ENCODE measurements at places on chromosomes 7 and 10.

- DNase-seq, result no peak
Observed at GRCh38 chr7:44491229-44491628, 771 bp upstream of the NUDCD3 start.

- no peak for DNase-seq
Observed at GRCh38 chr7:137977173-137977572, 24.7 kb downstream of the CREB3L2 start.

- no peak for DNase-seq
Observed at GRCh38 chr7:157248659-157249058, 88.1 kb upstream of the DNAJB6 start.

DNA sequence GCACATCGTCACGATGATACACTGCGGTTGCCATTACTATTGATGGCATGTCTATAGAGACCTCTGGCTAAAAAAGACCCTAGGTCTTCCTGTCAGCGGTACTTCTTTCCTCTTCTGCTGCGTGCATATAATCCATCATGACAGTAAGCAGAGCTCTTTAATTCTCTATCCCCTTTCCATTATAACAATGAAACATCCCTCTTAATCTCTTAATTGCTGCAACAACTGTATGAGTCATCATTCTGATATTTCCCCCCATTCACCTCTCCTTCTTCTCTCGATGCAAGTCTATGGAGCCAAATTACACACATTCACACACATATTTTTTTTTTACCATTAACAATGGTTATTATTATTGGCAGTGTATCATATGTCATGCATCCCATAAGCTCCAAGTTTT lies 45.2 kb upstream of the AKR1E2 start:
- DNase-seq, result peak; percentile 88

GRCh38 chr7:21099432-21099831 lies 312.7 kb upstream of the SP8 start:
- no peak for DNase-seq

- DNase-seq, result no peak
Observed at GRCh38 chr7:12674053-12674452, 13.4 kb upstream of the ARL4A start.

DNA sequence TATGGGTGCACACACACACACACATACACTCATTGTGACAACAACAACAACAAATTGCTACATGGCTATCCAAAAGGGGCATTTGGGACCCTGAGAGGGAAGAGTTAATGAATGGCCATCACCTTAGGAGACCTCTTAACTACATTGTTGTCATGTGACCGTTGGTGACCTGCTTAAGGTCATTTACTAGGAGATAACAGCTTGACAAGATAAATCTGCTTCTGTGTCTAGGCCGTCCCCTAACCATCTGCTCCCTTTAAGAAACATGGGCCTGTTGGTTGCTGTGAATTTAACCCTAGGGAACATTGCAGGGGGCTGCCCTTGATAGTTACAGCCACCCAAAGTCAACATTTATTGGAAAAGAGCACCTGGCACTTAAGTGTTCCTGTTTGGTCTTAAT lies 29.7 kb downstream of the C1QL3 start:
- no peak for DNase-seq

- no peak for DNase-seq
Observed at GRCh38 chr7:143408252-143408685, 387 bp downstream of the EPHA1 start.

DNA sequence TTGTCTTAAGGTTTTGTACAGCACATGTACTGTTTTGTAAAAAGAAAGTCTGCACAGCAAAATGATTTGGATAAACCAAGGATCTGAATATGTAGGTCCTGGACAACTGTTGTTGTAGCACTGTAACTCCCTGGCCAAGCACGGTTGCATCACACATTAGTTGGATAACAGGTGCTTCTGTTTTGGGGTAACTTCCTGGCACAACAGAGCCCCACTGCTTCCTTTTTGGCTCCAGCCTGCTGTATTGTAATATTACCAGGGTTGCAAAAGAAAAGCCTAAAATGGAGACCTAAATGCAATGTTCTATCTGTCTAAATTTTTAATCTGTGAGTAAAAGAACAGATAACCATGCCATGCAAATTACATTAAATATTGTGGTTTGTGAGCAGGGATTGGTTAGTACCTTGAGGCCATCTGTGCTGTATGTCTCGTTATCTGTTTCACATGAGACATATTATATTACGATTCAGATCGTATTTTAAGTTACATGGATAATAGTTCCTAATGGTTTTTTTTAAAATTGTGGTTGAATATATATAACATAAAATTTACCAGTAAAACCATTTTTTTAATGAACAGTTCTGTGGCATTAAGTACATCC lies 27.5 kb upstream of the WAC start:
- DNase-seq, result no peak

- peak; percentile 2 for DNase-seq
Observed at GRCh38 chr10:71068861-71069271, 143.5 kb upstream of the UNC5B start.

- DNase-seq, result peak; percentile 58
Observed at GRCh38 chr7:33770576-33770975, 134.8 kb upstream of the BMPER start.

DNA sequence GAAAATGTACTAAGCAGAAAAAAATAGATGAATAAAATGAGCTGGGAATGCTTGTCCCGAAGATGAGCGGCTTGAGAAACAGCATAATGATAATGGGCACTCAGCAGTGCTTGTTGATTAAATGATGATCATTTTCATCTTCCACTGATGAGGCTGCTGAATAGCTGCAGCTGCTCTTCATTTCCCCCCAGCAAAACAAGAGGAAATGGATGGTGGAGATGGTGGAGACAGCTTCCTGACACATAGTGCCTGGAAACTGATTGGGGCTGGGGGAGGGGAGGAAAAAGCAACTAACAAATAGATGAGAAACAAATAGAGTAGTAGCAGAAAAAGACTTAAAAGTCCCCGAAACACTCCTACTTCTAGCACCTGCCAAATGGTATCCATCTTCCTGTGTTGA lies 41.4 kb downstream of the MRC1 start:
- DNase-seq, result no peak

DNA sequence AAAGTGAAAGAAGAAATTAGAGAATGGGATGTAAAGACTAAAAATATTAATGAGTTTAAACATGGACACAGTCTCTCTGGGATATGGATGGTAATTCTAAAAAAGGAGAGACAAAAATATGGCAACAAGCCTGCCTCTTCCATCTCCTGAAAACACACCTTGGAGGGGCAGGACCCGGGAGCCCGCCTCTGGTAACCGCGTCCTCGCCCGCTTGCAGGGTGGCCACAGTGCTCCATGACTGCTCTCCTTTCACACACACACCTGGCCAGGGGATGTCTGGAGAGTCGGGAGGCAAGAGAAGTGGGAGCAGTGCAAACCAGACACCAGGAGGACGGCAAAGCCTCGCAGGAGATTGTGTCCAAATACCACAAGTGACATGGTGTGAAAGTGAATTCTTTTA lies 166.3 kb downstream of the ZMYND11 start:
- DNase-seq, result no peak

DNA sequence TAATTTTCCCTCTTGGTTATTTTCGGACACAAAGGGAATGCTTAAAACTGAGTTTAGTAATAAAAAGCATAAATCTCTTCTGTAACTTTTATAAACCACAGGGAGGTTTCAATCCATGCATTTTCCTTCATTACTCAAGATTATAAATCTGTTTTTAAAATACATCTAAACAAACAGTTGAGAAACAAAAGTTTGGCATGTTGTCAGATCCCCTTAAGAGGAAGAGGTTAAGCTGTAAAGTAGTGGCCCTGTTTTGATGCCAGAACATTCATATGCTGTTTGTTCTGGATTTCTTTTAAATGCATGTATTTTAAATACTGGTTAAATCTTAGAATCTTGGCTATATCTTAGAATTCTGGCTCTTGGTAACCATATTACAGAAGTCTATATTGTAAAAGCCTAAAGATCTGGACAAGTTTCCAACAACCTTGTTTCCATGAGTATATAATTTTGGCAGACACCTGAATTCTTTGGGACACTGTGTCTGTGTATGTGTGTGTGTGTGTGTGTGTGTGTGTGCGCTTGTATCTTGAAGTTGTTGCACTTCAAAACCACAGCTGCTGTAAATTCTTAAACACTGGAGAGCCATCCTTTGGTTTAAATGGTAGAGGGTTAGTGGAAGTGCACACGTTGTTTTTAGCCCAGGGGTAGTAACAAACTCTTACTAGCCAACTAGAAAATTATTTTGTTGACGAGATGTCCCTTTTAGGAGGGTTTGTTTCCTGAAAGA lies 6.8 kb upstream of the SEMA4G start:
- no peak for DNase-seq

DNA sequence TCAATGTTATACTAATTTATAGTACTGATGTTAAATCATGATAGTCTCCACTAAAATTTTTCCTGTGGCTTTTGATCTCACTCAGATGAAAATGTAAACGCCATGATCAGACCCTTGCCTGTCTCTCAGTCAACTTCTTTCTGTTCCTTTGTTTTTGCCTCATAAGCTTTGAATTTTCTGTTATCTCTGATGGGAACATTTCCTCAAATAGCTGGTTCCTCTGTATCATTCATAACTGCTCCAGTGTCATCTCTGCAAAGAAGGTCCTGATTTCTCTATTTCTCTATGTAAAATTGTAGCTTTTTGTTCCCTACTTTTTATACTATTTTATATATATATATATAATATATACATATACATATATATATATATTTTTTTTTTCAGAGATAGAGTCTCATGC lies 67.5 kb downstream of the GPR141 start:
- no peak for DNase-seq

DNA sequence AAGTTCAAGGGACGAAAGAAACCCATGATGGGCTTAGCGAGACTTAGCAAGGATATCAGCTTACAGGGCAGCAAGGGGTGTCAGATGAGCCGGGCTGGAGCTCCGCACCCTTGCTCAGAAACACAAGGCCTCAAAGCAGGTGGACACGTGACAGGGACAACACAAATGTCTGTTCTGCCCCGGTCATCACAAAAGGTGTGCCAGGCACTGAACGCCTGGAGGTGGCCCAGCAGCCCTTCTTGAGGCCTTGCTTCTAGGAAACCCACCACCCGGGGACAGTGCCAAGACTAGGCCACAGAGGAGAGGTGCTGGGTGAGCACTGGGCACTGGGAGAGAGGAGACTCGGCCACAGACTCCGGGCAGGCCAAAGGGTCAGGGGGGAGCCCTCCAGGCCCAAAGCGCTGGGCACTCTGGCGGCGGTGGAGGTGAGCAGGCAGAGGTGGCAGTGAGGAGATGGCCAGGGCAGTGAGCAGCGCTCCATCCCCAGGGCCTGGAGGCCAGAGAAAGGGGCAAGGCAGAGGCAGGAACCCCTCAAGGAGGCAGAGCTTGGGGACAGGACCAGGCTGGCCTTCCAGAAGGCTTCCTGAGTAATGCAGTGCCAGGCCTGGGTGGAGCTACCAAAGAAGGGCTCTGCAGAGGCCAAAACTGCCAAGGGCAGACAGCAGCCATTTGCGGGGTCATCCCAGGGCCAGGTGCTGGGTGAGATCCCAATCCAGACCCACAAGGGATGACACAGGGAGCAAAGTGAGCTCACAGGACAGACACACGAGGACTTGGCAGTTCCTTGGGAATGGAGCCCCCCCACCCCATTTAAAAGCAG lies 22.7 kb downstream of the EBF3 start:
- no peak for DNase-seq

- no peak for DNase-seq
Observed at GRCh38 chr7:51458693-51459092, 142.1 kb upstream of the COBL start.

GRCh38 chr10:14409247-14409646 lies 78.5 kb upstream of the FRMD4A start:
- no peak for DNase-seq

DNA sequence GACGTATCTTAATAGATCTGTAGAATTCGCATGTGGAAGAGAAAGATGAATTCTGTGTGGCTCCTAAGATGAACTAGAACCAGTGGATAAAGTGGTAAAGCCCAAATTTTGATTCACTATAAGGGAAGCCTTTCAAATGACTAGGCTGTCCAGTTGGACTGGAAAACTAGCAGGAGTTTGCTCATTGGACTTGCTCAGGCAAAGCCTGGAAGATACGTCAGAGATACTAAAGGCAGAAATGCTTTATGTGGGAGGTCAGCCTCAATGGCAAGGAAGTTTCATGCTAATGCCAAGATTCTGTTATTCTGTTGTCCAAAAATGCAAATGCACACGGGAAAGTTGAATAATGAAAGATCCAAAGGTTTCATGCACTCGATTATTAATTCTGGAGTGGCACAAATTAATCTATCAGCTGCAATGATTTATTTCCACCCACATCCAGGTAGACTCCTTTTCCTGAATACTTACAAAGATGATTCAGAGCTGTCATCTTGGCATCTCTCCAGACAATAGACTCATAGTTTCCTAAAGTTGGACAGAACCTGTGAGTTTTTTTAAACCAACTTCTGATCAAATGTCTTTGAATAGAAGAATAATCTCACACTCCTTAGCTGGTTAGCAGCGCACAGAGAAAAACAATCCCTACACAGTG lies 20.5 kb upstream of the PPP1R3C start:
- DNase-seq, result peak; percentile 82

DNA sequence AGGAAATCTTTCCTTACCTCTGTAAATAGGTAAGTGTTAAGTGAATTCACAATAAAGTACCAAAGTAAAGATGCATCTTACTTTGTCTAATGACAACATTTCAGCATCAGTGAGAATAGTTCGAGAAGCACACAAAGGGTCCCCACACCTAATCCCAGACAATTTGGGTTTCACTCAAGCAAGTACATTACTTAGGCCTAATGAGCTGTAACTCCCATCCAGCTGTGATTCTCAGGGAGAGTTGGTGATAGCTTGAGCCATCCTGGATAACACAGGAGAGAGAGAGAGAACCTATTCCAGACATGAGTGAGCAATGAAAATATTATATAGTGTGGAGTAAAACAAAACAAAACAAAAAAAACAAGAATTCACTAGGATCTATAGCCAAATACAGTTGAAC lies 149.1 kb upstream of the NRG3 start:
- no peak for DNase-seq

- no peak for DNase-seq
Observed at GRCh38 chr10:129964611-129965424, 744 bp upstream of the EBF3 start.

GRCh38 chr10:42111076-42111475 lies 527.3 kb downstream of the ZNF33B start:
- DNase-seq, result no peak

GRCh38 chr7:158252837-158253669 lies 334.6 kb downstream of the PTPRN2 start:
- DNase-seq, result no peak

DNA sequence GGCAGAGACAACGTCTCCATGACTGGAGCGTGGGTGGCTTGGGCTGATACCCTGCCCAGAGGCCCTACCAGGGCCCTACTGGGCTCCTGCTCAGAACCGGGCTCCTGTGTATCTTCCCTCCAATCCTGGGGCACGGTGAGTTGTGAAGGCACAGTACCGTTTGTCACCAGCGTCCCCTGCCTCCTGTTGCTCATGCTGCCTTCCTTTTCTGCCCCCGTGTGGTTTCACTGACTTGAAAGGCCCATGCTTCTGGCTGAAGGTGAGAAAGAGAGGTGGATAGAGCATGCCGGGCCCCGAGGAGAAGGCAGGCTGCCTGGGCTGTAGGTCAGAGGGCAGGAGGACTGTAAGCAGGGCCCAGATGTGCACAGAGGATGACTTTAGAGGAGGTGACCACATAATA lies 9.1 kb upstream of the DMBT1 start:
- DNase-seq, result no peak

GRCh38 chr7:156722043-156722826 lies 81.7 kb downstream of the RNF32 start:
- no peak for DNase-seq

- DNase-seq, result no peak
Observed at GRCh38 chr10:30728766-30729165, 99.2 kb upstream of the LYZL2 start.
